Activated T-helper 1 cell treated with anti-CD3 and anti-CD28 coated beads, Interleukin-12 subunit alpha, Interleukin-12 subunit beta, Interleukin-2, Interleukin-4 antibody, amounts not matched to agents 30 ng/mL and 10 ng/mL and 1 ng/mL, durations not matched to agents 14 hours and 24 hours and 36 hours (primary cell): ENCODE measurements at places on chromosomes 12 and 14. TPM values are rescaled to one million over a fixed set of nuclear protein-coding genes. Genes with fewer than 3 reads are reported as not detected.

Gene ZNF891
- 2.3 and 2.4 TPM in 2 replicates for total RNA-seq

Gene CFAP73
- 0.16 and 0.17 TPM in 2 replicates for total RNA-seq

Gene P2RX2
- not detected in 2 replicates for total RNA-seq

Gene GSC
- not detected in 2 replicates for total RNA-seq

Gene CAPZA3
- not detected in 2 replicates for total RNA-seq

Gene MYH6
- total RNA-seq = 0.52 and 0.59 TPM in 2 replicates
